Right cardiac atrium (tissue), 5 donors: ENCODE measurements at places on chromosomes 4 and X. TPM values are rescaled to one million over a fixed set of nuclear protein-coding genes. Genes with fewer than 3 reads are reported as not detected.
A peak's percentile ranks its signal among the peaks of the same experiment; 100 is the strongest.

Gene OTC
- total RNA-seq = 0.66 TPM

- DNase-seq = no peak
Measured at GRCh38 chr4:1366371-1367229, 19.6 kb downstream of the UVSSA start.

DNA sequence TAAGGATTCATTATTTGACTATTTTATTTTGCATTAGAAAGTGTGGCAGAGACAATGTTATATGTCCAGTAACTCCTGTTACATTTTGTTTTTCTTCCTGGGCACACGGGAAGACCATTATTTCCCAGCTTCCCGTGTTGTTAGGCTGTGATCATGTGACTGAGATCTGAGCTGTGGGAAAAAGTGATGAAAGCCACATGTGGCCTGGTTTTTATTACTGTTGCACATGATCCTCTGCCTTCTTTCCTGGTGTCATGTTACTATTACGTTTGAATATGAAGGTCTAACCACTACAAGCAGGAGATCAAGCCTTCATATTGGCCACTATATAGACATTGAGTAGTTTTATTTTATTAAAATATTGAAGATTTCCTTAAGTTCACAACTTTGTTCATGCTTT is 28.2 kb upstream of the MID1 start:
- no peak for DNase-seq

Gene CSAG1
- total RNA-seq = not detected

DNA sequence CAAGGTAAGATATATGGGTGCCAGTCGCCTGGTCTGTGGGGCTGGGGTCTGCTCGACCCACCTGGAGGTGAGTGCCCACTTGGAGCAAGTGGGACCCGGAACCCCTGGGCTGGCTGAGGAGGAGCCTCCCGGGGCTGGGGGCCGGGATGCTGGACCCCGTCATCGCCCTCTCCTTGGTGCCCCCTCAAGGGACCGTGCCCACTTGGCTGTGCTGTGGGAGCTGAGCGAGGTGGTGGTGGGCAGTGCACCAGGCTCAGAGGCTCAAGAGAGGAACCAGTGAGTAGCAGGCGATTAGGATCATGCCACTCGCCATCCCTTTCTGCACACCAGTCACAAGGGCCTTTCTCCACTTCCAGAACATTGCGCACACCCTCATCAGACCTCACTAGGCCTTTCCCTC is 203.8 kb upstream of the PSAPL1 start:
- no peak for DNase-seq

GRCh38 chr4:147542229-147542990 is 61.5 kb downstream of the EDNRA start:
- DNase-seq = no peak

Gene SSX2
- total RNA-seq = not detected

Gene SPANXA1
- total RNA-seq = not detected

DNA sequence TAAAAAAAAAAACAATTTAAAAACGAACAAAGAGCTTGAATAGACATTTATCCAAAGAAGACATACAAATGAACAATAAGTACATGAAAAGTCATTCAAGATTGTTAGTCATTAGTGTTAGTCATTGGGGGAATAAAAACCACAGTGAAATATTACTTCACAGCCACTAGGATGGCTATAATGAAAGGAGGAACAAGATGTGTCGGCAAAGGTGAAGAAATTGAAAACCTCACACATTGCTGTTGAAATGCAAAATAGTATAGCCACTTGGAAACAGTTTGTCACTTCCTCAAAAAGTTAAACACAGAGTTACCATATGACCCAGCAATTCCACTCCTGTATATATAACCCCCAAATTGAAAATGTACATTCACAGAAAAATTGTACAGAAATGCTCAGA is 45.2 kb upstream of the SLC39A8 start:
- no peak for DNase-seq

Gene VCX2
- total RNA-seq = not detected

- no peak for DNase-seq
Measured at GRCh38 chrX:21955403-21956189, 15.1 kb downstream of the SMS start.

GRCh38 chr4:81549984-81550383 is 78.3 kb upstream of the RASGEF1B start:
- peak; percentile 55 for DNase-seq
